Activated T-helper 1 cell treated with Interleukin-2 at 50 U/mL for 16 hours (primary cell): ENCODE measurements at places on chromosomes 1 and 21.

GRCh38 chr1:100657876-100658715 lies 61.4 kb upstream of the VCAM1 start:
- DNase-seq = no peak

DNA sequence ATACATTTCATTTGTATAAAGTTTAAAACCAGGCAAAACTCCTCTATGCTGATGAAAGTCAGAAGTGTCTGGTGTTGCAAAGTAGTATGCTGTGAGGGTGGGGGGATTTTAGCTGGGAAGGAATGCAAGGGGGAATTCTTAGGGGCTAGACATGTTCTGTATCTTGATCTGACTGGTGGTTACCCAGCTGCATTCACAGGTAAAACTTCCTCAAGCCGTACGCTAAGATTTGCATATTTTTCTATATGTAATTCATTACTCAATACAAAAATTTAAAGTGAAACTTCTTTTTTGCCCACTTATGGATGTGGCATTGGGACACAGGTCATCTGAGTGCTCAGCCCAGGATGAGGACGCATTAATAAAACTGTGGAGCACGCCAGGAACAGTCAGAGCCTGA lies 323.3 kb downstream of the PAPPA2 start:
- no peak for DNase-seq

- DNase-seq = no peak
Observed at GRCh38 chr21:42353623-42354022, 2.8 kb upstream of the TFF2 start.

GRCh38 chr1:7405844-7406500 lies 365.1 kb upstream of the VAMP3 start:
- no peak for DNase-seq
